ENCODE measurements at places on chromosomes 7 and 10. TPM values are rescaled to one million over a fixed set of nuclear protein-coding genes. Genes with fewer than 3 reads are reported as not detected.
A peak's percentile ranks its signal among the peaks of the same experiment; 100 is the strongest.

GRCh38 chr10:78944723-78945312 is 123.9 kb upstream of the ZMIZ1 start:
- no peaks in the 10 kb centered on the region for H3K27me3 ChIP-seq
- DNase-seq = peak; percentile 85
- no peak overlapping the region for H3K4me3 ChIP-seq
- H3K36me3 ChIP-seq = no peaks in the 10 kb centered on the region

DNA sequence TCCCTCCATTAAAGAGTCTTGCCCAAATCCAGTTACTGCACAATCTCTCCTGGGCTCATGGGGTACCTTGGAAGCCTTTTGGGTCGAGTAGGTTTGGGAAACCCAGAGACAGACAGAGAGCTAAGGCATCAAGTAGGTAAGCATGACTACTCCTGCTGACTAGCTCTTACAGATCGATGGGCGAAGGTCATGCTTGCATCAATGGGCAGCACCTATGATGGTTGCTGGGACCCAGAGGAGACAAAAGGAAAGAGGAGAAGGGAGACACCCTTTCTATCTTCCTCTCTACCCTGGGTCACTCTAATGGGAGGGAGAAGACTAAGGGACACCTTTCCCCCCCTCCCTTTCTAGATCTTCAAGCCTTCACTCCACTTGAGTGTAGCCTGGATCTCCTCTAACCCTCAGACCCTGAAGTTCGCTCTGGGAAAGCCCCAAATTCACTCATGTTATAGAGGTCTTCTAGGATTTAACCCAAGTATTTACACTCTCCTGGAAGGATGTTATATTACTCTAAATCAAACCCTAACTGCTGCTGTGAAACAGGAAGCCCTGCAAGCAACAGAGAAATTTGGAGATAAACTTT is 31.6 kb upstream of the ZNF746 start:
- DNase-seq = no peak
- H3K4me1 ChIP-seq = no peaks in the 10 kb centered on the region
- no peaks in the 10 kb centered on the region for H3K36me3 ChIP-seq
- H3K27ac ChIP-seq = no peak overlapping the region

OPALIN gene
- not detected for polyA plus RNA-seq

DNA sequence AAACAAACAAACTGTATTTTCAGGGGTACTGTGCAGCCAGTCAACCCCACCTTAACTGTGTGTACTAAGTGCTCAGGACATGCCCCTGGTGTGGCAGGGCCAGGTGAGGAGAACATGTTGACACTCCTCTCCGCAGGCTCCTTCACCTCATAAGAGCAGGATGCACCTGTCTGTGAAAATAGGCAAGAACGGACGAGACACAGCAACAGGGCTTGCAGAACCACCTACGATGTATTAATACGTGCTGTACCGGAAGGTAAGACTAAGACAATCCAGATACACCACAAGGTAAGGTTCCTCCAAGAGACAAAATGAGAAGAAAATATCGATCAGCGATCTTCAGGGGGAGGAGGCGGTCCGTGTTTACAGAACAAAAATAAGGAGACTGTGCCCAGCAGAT is 65.8 kb upstream of the CAMK2B start:
- H3K4me3 ChIP-seq = no peak overlapping the region
- no peaks in the 10 kb centered on the region for H3K36me3 ChIP-seq
- no peak for DNase-seq
- H3K4me1 ChIP-seq = no peaks in the 10 kb centered on the region

ODAD2 gene
- polyA plus RNA-seq = 0.86 TPM

LEP gene
- polyA plus RNA-seq = not detected

DNA sequence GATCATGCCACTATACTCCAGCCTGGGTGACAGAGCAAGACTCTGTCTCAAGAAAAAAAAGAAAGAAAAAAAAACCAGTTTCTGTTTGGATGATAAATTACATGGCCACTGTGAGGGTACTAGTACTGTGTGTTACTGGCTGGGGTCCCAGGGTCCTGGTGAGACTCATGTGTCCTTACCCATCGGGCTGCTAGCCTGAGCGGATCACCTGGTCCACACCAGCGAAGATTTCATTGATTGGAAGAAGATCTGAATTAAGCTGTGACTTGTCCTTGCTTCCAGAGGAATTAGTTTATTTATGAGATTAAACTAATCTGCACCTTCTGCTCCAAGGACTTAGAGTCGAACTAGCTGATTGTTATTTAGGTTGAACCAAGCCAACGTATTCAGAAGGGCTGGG is 40.0 kb upstream of the BAMBI start:
- H3K27me3 ChIP-seq = no peaks in the 10 kb centered on the region
- H3K4me1 ChIP-seq = no peaks in the 10 kb centered on the region
- no peak for DNase-seq
- H3K36me3 ChIP-seq = no peaks in the 10 kb centered on the region
- no peak overlapping the region for H3K27ac ChIP-seq

LRGUK gene
- polyA plus RNA-seq = not detected

DNA sequence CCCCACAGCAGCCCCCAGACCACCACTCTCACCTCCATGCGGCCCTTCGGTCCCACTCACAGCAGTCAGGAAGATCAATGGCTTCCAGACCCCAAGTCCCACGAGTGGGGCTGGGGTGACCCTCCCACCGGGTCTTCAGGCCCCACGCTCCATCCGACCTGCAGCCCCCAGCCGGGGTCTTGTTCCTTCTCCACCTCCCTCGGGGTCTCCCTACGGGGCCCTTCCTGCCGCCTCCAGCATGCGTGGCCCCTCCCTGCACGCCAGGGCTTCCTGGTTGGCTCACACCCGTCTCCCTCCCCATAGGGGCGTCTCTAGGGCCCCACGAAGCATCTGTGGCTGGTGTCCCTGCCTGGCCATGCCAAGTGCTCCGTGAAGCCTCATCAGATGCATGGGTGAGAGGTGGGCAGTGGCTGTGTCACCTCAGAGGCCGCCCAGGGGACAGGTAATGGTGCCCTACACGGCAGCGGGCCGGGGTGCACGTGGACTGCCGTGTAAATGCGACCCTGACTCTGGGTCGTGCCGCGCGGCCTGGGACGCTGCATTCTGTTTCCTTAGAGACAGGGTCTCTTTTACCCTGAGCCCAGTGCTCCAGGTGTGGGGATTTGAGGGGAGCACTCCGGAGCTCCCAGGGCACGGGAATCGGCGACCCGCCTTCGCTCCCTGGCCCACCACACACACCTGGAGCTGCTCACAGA is 19.9 kb downstream of the ADAP1 start:
- no peaks in the 10 kb centered on the region for H3K4me1 ChIP-seq
- no peak overlapping the region for H3K27ac ChIP-seq

EFCAB10 gene
- polyA plus RNA-seq = 0.22 TPM

CACNB2 gene
- polyA plus RNA-seq = 5.3 TPM

DNA sequence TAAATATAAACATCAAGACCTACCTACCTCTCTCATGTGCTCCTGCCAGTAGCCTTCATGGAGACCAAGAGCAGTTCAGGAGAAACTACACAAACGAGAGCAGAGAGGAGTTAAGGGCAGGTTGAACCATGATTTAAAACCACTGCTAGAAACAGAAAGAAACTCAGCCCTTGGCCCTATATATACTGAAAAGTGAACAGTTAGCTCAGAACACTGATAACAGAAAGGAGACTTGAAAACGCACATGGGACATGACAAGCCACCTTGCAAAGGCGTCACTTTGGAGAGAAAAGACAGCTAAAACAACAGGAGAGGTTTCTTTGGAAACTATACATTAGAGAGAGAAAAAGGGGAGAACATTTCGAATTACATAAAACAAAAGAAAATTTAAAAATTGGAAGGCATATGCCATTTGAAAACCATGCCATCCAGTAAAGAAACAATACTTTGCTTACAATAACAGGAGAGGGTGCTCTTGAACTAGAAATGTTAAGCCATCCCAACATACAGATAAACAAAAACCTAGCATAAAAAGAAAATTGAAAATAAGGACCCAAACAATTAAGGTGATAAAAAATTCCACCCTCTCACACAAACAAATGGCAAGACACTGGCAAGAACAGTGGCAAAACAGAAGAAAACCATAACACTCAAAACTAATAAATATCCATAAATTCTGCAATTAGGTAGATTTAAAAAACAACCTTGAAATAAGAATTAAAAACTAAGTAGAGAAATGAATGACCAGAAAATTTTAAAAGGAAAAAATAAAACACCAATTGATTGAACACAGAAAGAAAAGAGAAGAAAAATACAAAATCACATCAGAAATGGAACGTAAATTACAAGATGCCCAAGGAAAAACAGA is 232.7 kb downstream of the IMMP2L start:
- no peaks in the 10 kb centered on the region for H3K4me1 ChIP-seq
- H3K27me3 ChIP-seq = no peaks in the 10 kb centered on the region

DNA sequence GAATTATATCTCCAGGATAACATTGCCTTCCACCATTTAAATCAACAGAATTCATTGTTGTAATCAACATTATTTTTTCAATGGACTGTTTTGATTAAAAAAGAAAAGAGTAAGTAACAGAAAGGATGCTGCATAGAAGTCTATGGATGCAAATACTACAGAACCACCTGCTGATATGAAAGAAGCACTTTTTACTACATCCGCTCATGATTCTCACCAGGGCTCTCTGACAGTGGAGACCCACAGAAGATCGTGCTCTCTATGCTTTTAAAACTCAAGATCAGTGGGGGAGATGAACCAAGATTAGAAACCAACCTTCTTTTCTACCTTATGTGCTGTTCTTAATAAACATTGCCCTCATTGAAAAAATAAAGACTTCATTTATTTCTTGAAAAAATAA is 24.4 kb downstream of the RHOBTB1 start:
- no peak overlapping the region for H3K4me3 ChIP-seq
- no peaks in the 10 kb centered on the region for H3K4me1 ChIP-seq
- H3K27ac ChIP-seq = no peak overlapping the region

GRCh38 chr10:89090756-89091445 is 100.3 kb downstream of the FAS start:
- no peak overlapping the region for H3K27ac ChIP-seq
- H3K4me3 ChIP-seq = no peak overlapping the region
- DNase-seq = no peak
- no peaks in the 10 kb centered on the region for H3K27me3 ChIP-seq
- H3K36me3 ChIP-seq = no peaks in the 10 kb centered on the region
- no peaks in the 10 kb centered on the region for H3K4me1 ChIP-seq

DNA sequence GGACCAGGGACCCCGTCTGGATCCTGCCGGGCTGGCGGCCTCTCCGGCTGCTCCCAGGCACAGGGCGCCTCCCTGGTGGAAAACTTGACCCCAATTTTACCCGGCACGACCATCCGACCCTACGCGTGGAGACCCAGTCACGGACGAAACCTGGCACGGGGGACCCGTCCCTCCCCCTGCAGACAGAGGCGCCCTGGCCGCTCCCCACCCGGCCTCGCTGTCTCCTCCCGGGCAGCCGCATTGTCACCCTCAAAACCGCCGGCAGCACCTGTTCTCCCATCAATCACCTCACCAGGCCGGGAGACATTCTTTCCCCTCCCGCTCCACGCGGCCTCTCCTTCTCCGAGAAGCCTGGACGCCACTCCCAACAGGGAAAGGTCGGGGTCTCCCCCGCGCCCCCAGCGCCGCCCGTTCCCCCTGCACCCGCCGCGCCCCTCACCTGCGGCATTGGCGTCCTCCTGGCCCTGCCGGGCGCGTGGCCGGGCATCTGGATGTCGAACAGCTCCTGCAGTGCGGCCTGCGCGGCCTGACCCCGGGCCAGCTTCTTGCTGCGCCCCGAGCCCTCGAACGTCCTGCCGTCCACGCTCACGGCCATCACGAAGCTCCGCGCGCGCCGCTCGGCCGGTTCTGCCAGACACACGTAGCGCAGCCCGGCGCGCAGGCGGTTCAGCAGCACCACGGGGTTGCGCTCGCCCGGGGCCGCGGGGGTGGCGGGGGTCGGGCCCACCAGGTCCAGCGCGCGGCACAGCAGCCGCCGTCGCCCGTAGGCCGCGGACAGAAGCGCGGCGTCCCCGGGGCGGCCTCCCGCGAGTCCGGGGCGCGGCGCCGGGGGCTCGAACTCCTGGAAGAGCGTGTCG is 306.6 kb downstream of the WDR37 start:
- H3K4me1 ChIP-seq = no peaks in the 10 kb centered on the region
- no peaks in the 10 kb centered on the region for H3K36me3 ChIP-seq
- H3K27ac ChIP-seq = no peak overlapping the region

CPA2 gene
- polyA plus RNA-seq = 303 TPM

GRCh38 chr7:65233409-65234034 is 140.1 kb upstream of the ZNF92 start:
- no peaks in the 10 kb centered on the region for H3K27me3 ChIP-seq
- no peaks in the 10 kb centered on the region for H3K36me3 ChIP-seq
- no peaks in the 10 kb centered on the region for H3K4me1 ChIP-seq
- no peak overlapping the region for H3K27ac ChIP-seq
- no peak overlapping the region for H3K4me3 ChIP-seq

GRCh38 chr10:72173262-72173618 is 42.6 kb upstream of the ANAPC16 start:
- DNase-seq = no peak
- H3K4me1 ChIP-seq = peaks cover 4% of the 10 kb centered on the region
- H3K27me3 ChIP-seq = no peaks in the 10 kb centered on the region

- H3K27me3 ChIP-seq = no peaks in the 10 kb centered on the region
- no peak overlapping the region for H3K27ac ChIP-seq
- no peak overlapping the region for H3K4me3 ChIP-seq
- H3K36me3 ChIP-seq = no peaks in the 10 kb centered on the region
- no peak for DNase-seq
Measured at GRCh38 chr10:88980247-88980646, 10.4 kb upstream of the FAS start.

DNA sequence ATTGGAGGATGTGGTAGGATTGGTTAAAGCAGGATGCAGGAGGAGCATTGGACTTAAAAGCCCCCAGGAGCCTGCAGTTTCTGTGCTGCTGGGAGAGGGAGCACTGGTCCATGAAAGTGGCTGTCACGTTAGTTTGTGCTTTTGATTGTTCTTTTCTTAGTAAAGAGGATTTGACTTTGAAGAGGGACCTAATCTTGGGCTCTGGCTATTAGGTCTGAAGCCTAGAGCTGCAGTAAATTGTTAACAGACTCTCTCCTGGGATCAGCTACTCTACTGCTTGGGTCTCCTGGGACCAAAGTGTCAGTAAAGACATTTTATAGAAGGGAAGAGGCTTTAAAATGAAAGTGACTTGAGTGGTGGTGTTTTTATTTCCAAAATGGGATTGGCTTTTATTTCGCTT is 3.7 kb downstream of the ZFYVE27 start:
- no peak overlapping the region for H3K27ac ChIP-seq
- no peaks in the 10 kb centered on the region for H3K36me3 ChIP-seq
- DNase-seq = no peak
- H3K27me3 ChIP-seq = no peaks in the 10 kb centered on the region

GRCh38 chr10:71754562-71754961 is 18.8 kb downstream of the VSIR start:
- no peak for DNase-seq
- no peak overlapping the region for H3K27ac ChIP-seq
- H3K4me1 ChIP-seq = peaks cover 14% of the 10 kb centered on the region
- H3K4me3 ChIP-seq = no peak overlapping the region

UCMA gene
- polyA plus RNA-seq = not detected

WEE2 gene
- polyA plus RNA-seq = 0.89 TPM

ATXN7L1 gene
- 8.9 TPM for polyA plus RNA-seq

OR2A7 gene
- polyA plus RNA-seq = 1.6 TPM

- no peaks in the 10 kb centered on the region for H3K4me1 ChIP-seq
- no peak overlapping the region for H3K27ac ChIP-seq
- no peaks in the 10 kb centered on the region for H3K36me3 ChIP-seq
- H3K4me3 ChIP-seq = no peak overlapping the region
Measured at GRCh38 chr7:123437447-123437995, 96.9 kb downstream of the IQUB start.

- H3K27ac ChIP-seq = no peak overlapping the region
- H3K36me3 ChIP-seq = no peaks in the 10 kb centered on the region
- H3K27me3 ChIP-seq = peaks cover 8% of the 10 kb centered on the region
Measured at GRCh38 chr7:54883576-54883975, 124.6 kb upstream of the SEC61G start.

All from hepatocyte (in vitro differentiated cells).